ENCODE measurements at places on chromosomes 5 and 9. TPM values are rescaled to one million over a fixed set of nuclear protein-coding genes. Genes with fewer than 3 reads are reported as not detected.
A peak's percentile ranks its signal among the peaks of the same experiment; 100 is the strongest.

Gene C5orf52
- not detected for polyA plus RNA-seq

Gene PRRX2
- polyA plus RNA-seq: 35.5 TPM

Gene SPATA31D4
- not detected for polyA plus RNA-seq

Gene INSL4
- polyA plus RNA-seq: 0.03 TPM

Gene SPIN1
- 51.6 TPM for polyA plus RNA-seq

Gene CDH6
- 69.1 TPM for polyA plus RNA-seq

Gene NUP214
- polyA plus RNA-seq: 13.4 TPM

Gene QRFP
- polyA plus RNA-seq: not detected

Gene SIMC1
- polyA plus RNA-seq: 11.7 TPM

Gene GLRA1
- polyA plus RNA-seq: not detected

Gene RCL1
- polyA plus RNA-seq: 12.3 TPM

Gene MEGF10
- not detected for polyA plus RNA-seq

DNA sequence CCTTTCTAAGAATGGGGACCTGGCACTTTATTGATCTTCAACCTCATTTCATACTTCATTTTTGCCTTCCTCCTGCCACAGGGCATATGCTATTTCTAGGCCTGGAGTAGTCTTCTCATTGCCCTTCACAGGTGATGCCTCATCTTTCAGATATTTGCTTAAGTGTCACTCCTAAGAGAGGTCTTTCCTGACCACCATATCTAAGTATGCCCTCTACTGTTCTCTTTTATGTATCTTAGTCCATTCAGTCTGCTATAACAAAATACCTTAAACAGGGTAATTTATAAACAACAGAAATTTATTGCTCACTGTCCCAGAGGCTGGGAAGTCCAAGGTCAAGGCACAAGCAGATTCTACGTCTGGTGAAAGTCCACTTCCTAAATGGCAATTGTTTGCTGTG, 99.1 kb downstream of the ADAMTS6 start:
- peak; percentile 13 for DNase-seq

DNA sequence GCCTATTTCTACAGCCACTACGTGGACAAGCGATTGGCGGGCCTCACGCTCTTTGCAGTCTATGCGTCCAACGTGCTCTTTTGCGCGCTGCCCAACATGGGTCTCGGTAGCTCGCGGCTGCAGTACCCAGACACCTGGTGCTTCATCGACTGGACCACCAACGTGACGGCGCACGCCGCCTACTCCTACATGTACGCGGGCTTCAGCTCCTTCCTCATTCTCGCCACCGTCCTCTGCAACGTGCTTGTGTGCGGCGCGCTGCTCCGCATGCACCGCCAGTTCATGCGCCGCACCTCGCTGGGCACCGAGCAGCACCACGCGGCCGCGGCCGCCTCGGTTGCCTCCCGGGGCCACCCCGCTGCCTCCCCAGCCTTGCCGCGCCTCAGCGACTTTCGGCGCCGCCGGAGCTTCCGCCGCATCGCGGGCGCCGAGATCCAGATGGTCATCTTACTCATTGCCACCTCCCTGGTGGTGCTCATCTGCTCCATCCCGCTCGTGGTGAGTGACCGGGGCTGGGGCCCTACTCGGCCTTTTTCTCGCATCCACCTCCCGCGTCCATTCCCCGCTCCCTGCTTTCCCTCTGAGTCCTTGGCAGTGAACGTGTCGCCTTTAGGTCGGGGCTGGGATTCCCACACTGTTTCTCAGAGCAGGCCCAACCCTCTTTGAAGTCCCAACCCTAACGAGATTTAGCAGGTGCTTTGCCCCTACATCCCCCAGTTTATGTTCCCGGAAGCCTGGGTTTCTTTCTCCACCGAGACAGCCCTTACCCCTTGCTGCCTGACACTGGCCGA, 1.8 kb downstream of the PTGER4 start:
- DNase-seq: no peak

GRCh38 chr9:100437860-100438805, 11.2 kb downstream of the MSANTD3 start:
- DNase-seq: peak; percentile 78

DNA sequence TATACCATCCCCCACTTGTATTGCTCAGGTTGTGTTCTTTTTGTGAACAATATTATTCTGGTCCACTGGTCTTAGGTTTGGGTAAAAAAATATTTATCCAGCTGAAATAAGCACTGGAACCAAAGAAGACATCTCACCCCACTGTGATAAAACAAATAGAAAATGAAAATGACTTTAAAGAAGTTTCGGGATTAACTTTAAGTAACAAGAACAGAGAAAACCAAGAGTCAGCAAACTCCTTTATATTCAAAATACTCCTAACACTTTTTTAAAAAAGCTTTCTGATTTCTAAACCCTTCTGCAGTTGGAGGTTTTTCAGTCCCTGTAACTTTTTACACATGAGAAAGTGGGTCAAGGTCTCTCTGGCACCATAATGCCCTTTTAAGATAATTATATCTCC, 273.9 kb upstream of the CDH10 start:
- no peak for DNase-seq

DNA sequence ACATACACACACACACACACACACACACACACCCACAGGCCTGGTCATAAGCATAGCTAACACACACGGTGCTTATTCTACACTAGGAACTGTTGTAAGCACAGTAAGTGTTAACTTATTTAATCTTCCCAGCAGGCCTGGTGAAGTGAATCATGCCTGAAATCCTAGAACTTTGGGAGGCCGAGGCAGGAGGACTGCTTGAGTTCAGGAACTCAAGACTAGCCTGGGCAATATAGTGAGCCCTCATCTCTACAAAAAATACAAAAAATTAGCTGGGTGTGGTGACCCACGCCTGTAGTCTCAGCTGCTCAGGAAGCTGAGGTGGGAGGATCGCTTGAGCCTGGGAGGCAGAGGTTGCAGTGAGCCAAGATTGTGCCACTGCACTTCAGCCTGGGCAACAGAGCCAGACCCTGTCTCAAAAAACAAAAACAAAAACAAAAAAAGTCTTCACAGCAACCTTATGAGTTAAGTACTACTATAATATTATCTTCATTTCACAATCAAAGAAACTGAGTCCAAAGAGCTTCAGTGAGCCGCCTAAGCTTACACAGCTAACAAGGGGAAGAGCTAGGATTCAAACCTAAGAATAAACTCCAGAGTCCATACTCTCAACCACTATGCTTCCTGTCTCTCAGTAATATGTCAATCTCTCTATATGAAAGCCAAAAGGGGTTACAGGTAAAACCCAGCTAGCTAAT, 2.3 kb downstream of the MEGF9 start:
- no peak for DNase-seq

DNA sequence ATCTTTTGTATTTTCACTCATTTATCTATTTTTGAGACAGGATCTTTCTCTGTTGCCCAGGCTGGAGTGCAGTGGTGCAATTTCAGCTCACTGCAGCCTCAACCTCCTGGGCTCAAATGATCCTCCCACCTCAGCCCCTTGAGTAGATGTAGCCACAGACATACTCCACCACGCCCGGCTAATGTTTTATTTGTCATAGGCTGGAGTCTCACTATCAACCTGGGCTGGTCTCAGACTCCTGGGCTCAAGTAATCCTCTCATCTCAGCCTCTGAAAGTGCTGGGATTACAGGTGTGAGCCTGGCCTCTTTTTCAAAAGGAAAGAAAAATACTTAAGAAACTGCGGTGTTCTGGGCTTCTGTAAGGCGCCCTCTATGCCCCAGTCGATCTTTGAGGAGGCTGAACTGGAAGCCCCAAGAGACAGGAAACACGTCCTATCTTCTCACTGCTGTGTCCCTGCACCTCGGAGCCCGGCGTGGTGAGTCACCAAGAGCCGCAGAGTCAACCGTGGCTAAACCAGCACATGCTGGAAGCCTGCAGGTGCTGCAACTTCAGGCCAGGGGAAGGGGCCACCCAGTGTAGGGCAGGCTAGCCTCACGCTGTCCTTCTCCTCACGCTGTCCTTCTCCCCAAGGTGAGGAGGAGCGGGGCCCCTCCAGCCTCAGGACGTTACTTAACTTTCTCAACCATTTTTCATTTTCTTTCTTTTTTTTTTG, 15.2 kb upstream of the LHX3 start:
- DNase-seq: peak; percentile 55

DNA sequence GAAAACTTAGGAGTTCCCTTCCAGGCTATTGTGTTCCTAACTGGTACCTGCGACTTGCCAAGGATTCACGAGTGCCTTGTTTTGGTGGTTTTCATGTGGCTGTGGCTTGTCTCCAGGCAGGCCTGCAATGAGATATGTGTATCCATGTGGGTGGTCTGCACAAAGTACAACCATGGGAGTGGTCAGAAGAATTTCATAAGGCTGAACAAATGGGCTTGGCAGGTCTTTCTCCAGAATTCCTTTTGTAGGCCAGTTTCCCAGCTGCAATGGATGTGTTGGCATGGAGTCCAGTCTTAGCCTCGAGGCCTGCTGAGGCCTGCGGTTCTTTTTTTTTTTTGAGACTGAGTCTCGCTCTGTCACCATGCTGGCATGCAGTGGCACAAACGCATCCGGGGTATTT, 28.8 kb upstream of the MELK start:
- no peak for DNase-seq

GRCh38 chr9:16721972-16722371, 148.5 kb downstream of the BNC2 start:
- peak; percentile 30 for DNase-seq

DNA sequence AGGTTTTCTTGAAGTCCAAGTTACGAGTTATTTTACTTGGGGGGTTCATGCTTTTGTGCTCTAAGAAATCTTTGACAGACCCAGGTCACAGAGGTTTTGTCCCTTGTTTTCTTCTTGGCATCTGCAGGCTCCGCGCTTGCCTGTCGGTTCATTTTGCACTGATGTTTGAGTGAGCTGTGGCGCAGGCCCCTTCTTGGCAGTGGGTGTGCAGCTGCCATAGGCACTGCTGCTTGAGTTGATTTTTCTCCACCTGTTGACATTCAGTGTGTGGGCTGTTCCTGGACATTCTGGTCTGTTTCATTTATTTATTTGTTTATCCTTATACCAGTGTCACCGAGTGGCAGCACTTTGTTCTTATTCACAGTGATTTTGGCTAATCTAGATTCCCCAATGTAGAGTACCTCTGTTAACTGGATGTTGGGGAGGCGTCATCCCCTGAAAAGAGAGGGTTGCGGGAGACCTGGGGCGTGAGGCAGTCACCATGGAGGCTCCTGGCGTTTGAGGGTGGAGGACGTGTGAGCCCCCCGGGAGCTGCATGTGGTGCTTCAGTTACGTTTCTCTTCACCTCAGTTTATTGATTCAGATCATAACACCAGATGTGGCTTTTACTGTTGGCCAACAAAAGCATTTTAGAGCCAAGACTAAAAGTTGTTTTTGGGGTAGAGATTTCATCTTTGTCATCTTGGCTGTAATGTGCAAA, 121.4 kb upstream of the CACNA1B start:
- peak; percentile 23 for DNase-seq

GRCh38 chr9:76426807-76427419, 32.1 kb upstream of the GCNT1 start:
- no peak for DNase-seq

GRCh38 chr5:75965292-75965691, 117.9 kb upstream of the SV2C start:
- DNase-seq: no peak

DNA sequence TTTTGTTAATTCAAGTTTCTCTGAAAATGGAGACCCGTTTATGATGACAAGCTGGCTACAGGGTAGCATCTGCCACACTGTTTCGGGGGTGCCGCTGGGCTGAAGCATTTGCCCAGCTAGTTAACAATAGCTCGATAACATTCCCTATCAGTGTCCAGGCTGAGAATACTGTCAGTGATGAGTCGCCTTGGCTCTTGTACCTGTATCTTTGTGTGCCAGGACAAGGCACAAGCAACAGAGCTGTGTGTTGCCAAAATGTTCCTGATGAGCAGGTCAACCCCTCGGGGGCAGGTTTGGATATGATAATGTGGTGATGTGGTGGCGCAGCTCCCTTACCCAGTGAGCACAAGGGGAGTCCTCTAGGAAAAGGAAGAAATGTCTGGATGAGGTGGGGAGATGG, 7.0 kb downstream of the TGFBI start:
- no peak for DNase-seq

GRCh38 chr9:36936498-36936831, 97.6 kb downstream of the PAX5 start:
- DNase-seq: no peak

DNA sequence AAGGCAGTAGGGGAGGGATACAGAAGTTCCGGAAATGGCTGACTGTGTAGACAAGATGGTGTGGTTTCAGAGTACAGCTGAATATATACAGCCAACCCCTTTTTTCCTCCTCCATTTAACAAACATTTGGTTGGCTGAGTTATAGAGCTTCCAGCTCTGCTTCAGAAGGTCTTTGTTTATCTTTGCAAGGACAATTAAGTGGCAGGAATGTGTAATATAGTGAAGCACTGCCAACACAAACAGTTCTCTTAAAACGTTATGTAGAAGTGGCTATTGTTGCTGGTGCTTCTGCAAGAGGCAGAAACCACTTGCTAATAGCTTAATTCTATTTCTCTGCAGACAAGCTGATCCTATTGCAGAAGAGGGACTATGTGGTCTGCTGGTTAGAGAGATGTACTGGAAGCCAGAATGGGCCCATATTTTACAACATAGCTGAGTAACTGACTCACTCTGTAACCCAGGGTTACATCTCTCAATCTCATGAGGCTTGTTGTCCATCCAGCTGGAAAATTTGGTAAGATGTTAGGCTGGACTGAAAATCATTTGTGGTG, 62.7 kb upstream of the OSMR start:
- DNase-seq: peak; percentile 95

GRCh38 chr9:129245276-129245675, 67.2 kb upstream of the IER5L start:
- peak; percentile 46 for DNase-seq

GRCh38 chr5:909994-910768, 17.5 kb downstream of the TRIP13 start:
- no peak for DNase-seq

DNA sequence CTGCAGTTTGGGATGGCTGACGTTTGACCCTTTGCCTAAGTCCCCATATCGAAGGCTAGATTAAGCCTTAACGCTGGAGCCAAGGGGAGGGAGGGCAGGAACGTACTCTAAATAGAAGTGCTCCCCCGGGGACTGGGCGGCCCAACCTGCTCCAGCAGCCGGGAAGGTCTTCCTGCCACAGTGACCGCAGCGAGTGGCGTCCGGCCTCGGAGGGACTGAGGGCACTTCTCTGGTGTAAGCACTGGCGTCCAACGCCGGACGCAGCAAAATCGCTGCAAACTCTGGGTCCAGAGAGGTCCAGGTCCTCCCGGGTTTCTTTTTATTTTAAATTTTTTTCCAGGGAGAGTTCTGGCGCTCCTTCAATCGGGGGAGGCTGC, 505 bp upstream of the ACER2 start:
- DNase-seq: no peak
